ENCODE measurements at places on chromosomes 1 and 21. TPM values are rescaled to one million over a fixed set of nuclear protein-coding genes. Genes with fewer than 3 reads are reported as not detected.

- DNase-seq: no peak
Measured at GRCh38 chr1:204509186-204509635, 7.0 kb upstream of the MDM4 start.

The RGS1 gene
- 11.9 TPM for polyA plus RNA-seq

The LRRC71 gene
- 0.83 TPM for polyA plus RNA-seq

GRCh38 chr1:93605812-93606512, 75.7 kb downstream of the BCAR3 start:
- DNase-seq: no peak

The RGS4 gene
- 1.2 TPM for polyA plus RNA-seq

GRCh38 chr21:27643326-27643725, 676.4 kb upstream of the ADAMTS5 start:
- DNase-seq: no peak
